Cortex of kidney (tissue), 1 donor: ENCODE measurements at places on chromosomes 7 and 10.

- DNase-seq, result no peak
Observed at GRCh38 chr10:1467334-1468076, 269.8 kb downstream of the ADARB2 start.

DNA sequence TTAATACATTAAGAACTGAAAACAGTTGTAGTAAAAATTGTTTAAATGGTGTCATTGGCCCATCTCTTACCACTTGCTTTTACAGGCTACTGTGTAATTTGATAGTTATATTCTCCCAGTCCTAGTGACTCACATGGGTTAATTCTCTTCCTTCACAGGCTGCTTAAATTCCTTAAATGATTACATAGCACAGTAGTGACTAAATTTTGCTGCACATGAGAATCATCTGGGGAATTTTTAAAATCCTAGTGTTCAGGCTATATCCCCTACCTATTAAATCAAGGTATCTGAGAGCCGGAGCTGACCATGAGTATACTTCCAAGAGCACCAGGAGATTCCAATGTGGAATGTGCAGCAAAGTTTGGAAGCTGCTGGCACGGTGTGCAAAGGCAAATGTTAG, 45.3 kb upstream of the ZNF800 start:
- DNase-seq, result no peak

DNA sequence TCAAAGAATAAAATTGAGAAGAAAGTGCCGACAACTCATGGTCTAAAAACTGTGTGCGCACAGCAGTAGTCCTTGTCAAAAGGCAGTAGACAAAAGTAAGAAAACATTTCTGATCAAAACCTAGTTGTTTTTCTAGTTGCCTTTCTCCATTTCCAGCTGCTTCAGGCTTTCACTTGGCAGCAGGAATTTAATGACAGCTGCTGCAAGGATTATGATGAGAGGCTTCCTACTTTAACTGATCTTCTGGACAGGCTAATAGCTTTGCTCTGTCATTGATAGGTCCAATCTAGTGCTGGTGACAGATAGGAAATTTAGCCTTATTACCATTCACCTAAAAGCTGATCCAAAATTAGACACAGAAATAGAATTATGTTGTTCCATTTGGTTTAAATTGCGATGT, 110.7 kb upstream of the SEMA3C start:
- no peak for DNase-seq

GRCh38 chr7:28142650-28143049, 37.9 kb downstream of the JAZF1 start:
- DNase-seq, result no peak

DNA sequence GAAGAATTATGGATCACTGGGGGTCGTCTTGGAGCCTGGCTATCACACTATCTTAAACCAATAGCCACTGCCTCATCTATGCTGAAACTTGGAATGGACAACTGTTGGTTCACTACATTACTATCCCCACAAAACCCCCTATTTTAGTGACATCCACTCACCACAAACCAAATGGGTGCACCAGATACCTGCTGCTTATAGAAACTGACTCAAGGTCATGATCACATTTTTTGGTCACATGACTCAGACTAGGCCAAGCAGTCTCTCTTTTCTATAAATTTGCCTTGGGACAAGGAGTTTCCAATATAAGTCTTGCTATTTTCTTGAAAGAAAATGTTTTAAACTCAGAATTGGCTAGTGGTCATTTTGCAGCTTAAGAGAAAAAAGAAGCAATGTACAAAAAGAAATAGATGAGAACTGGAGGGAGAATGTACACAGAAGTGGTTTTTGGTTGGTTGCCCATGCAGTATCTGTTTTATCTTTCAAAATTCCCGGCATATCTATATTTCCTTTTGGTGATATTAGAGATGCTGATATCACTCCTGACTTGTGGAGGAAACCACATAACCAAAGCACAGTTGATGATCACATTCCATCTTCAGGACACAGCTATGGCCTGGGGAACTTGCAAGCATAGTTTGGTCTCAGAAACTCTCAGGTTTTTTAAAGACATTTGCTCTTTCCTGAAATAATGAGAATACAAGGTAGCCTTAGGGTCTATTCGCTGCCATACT, 85.2 kb upstream of the CACNA2D1 start:
- DNase-seq, result no peak

GRCh38 chr10:55426138-55426537, 625.1 kb upstream of the PCDH15 start:
- no peak for DNase-seq

DNA sequence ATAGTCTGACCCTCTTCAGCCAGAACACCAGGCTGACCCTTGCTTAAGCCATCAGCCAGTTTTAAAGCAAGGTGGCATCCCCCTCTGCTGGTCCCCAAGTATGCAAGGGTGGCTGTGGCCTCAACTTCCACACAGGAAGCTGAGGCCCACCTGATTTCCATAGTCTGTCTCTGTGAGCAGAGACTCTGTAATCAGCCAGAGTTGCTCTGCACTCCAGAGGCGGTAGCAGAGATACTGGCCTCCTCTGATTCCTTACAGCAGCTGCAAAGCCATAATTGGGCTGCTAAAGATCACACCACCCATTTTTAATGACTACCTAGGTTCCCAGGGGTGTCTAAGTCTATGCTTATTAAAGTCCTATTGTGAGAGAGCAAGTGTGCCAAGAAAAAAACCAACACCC, 1.8 kb downstream of the PDAP1 start:
- DNase-seq, result no peak

- DNase-seq, result no peak
Observed at GRCh38 chr10:89567576-89568245, 32.3 kb upstream of the SLC16A12 start.

DNA sequence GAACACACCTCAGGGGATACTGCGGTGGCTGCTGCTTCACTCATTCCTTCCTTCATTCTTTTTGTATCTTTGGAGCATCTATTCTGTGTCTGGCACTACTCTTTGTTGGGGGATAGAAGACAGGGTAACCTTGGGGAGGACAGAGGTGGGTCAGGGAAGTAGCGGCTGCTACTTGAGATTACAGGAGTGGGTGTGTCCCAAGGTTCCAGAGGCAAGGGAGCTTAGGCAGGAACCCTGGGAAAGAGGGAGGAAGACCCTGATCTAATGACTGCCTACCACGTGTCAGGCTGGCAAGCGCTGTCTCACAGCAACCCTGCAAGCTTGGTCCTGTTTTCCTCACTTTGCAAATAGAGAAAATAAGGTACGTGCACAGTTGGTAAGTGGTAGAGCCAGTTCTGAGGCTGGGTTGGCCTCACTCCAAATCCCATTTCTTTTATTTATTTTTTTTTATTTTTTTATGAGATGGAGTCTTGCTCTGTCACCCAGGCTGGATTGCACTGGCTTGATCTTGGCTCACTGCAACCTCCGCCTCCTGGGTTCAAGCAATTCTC, 985.9 kb upstream of the ZNF722 start:
- no peak for DNase-seq

DNA sequence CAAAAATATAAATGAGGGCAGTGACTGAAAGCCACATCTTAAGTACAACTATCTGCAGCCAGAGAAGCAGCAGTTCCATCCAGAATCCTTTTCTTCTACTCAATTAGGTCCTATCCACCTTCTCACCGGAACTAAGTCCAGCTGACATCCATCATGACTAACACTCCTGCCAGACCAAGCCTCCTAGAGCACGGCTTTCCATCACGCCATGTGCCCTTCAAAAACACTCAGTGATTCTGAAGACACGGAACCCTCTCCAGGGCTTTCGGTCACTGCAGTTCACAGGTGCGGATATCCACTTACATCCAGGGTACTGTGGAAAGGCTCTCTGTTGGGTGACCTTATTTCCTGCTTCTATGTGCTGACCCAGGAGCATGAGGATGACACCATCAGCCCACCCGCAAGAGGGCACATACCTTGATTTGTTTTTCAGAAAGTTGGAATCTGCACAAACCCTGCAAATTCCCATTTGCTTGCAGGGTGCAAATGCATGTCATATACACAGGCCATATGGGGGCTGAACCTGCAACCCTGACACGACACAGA, 64.3 kb downstream of the FAM171A1 start:
- no peak for DNase-seq

- DNase-seq, result no peak
Observed at GRCh38 chr7:53518319-53518718, 482.9 kb downstream of the POM121L12 start.

DNA sequence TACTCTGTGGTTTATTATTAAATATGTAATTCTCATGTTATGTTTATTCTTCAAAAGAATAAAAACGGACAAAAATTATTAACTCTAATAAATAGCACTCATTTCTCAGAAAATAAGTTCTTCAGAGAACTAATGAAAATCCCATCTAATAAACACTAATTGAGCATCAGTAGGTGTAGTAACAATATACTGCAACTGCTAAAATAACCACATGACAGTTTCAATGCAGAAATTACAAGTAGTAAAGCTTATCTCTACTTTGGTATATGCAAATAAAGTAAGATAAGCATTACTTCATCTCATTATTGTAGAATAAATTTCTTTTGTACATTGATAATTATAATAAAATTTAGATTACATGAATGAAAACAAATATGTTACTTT, 56.4 kb upstream of the DKK1 start:
- DNase-seq, result no peak

GRCh38 chr10:105707603-105708002, 1066.5 kb downstream of the SORCS3 start:
- no peak for DNase-seq

DNA sequence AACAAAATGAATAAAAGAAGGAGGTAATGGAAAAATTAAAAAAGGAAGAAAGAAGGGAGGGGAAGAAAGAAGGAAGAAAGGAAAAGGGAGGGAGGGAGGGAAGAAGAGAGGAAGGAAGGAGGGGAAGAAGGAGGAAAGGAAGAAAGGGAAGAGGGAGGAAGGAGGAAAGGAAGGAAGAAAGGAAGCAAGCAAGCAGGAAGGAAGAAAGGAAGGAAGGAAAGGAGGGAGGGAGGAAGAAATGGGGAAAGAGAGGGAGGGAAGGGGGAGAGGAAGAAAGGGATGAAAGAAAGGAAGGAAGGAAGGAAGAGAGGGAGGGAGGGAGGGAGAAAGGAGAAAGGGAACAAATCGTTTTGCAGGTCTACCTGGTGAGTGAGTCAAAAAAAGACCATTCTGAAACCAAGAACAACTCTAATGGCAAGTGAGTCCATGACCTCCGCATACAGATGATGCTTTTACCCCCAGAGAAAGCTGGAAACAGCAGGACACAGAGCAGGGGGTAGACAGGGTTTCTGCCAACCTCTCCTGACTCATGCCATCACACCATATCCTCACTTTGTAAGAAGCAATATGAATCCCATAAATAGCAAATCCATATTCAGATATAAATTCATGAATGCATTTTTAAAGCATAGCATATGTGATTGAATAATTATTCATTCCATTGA, 1112.9 kb upstream of the AUTS2 start:
- DNase-seq, result no peak

DNA sequence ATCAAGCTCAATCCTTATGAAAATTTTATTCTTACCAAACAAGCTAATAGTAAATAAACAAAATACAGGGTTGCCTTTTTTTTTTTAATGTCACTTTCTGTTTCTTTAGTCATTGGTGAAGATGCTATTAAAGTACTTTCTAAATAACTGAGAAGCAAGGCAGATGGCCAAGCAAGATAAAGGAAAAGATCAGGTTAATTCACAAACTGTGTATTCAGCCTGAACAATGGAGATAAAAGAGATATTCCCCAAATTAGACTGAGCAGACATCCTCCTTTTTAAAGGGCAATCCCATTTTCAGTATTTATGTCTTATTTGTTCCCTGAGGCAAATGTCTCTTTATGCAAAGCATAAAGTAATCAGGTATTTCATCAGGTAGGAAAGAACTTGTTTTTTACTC, 23.1 kb upstream of the XRCC2 start:
- no peak for DNase-seq

DNA sequence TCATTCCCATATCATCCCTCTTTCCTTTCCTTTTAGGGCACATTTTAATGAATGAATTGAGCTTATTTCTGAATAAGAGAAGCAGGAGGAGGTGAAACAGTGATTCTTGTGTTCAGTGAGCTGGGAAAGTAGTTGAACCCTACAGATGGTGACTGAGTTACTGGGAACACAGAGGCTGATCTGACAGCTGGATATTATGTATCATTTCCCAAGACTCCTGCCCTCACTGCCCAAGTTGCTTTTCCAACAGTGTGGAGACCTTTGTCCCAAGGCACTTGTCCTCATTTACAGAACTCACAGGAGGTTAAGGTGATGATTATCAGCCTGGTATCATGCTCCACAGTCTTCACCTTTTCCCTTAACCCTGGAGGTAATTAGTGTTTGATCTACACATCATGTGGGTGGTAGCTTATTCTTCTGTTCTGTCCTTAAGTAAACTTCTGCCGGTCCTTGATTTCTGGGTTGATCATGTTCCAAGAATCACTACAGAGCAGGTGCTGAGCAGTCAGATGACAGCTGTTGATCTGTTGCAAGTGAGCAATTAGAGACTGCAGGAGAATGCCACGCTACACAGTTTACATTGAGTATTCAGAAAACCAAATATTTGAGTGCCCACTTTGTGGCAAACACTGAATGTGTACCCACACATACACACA, 2.6 kb downstream of the PRLHR start:
- no peak for DNase-seq

- DNase-seq, result no peak
Observed at GRCh38 chr7:107659666-107660065, 962 bp upstream of the SLC26A4 start.

DNA sequence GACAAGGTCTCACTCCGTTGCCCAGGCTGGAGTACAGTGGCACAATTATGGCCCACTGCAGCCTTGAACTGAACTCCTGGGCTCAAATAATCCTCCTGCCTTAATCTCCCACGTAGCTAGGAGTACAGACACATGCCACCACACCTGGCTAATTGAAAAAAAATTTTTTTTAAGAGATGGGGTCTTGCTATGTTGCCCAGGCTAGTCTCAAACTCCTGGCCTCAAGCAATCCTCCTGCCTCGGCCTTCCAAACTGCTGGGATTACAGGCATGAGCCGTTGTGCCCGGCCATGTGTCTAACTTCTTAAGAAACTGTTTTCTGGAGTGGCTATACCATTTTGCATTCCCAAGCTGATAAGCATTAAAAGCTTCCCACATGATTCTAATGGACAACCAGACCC, 9.5 kb upstream of the EFCAB10 start:
- no peak for DNase-seq

GRCh38 chr7:101108330-101108857, 18.5 kb upstream of the SERPINE1 start:
- DNase-seq, result no peak

DNA sequence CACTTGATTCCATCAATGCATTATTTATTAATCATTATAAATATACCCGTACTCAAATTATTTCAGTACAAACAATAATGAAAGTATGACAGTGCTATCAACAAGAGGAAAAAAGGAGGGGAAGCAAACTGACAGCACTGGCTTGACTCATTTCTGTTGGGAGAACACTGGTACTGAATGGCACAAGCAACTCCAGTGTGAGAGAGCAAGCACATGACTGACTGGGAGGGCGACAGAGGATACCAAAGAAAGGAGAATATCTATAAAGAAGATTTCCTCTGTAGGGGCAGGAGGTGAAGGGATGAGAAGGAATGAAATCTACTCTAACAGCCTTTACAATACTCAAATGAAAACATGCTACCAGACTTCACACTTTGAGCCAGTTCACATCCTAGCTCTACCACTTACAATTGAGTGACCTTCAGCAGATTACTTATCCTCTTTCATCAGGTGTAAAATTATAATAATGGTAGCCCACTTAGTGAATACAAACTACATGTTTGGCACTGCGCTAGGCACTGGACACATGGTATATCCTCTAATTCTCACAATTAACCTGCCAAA, 1.5 kb downstream of the USP54 start:
- DNase-seq, result no peak

- DNase-seq, result no peak
Observed at GRCh38 chr7:1942243-1942940, 272.3 kb downstream of the ELFN1 start.

GRCh38 chr7:123645516-123645915, 10.2 kb upstream of the LMOD2 start:
- no peak for DNase-seq
